Effector CD4-positive, alpha-beta T cell (primary cell): ENCODE measurements at places on chromosomes 11 and 22.
A peak's percentile ranks its signal among the peaks of the same experiment; 100 is the strongest.

- DNase-seq: no peak
Observed at GRCh38 chr11:111566324-111566723, 25.8 kb downstream of the LAYN start.

DNA sequence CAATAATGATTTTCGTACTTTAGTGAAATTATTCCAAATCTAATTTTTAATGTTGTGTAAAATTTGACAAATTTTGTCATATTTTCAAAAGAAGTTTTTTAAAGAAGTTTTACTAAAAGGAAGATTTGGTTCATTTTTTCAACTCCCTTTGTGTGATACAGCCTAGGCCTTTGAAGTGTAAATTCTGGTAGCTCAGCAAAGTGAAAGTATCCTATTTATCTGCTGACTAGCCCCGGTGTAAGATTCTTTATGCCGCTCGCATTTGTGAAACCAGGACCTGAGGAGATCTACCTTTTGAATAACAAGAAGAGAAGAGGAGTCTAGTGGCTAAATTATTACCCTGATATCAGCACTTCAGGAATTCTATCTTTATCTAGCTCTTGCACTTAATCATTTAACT, 177.4 kb downstream of the JRKL start:
- DNase-seq: no peak

DNA sequence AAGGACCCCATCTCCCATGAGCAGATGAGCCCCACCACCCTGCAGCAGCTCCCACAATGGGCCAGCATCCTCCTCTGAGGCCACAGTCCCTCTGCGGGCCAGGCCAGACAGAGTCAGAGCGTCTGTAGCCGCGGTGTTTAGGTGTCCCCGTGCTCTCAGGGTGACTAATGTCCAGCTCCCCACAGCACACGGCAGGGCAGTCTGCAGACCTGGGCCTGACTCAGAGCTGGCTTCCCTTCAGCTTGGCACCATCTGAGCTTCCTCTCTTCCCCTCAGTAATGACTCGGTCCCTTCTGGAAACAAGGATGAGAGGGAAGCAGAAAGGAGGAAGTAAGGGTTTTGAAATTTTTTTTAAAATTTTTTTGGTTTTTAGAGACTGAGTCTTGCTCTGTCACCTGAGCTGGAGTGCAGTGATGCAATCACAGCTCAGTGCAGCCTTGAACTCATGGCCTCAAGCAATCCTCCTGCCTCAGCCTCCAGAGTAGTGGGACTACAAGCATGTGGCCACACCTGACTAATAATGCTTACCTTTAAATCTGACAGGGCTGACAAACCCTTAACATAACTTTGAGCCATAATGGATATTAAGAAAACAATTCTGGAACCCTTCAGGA, 28.5 kb downstream of the LRRC74B start:
- no peak for DNase-seq

- no peak for DNase-seq
Observed at GRCh38 chr22:38861170-38861876, 10.7 kb downstream of the CBX6 start.

DNA sequence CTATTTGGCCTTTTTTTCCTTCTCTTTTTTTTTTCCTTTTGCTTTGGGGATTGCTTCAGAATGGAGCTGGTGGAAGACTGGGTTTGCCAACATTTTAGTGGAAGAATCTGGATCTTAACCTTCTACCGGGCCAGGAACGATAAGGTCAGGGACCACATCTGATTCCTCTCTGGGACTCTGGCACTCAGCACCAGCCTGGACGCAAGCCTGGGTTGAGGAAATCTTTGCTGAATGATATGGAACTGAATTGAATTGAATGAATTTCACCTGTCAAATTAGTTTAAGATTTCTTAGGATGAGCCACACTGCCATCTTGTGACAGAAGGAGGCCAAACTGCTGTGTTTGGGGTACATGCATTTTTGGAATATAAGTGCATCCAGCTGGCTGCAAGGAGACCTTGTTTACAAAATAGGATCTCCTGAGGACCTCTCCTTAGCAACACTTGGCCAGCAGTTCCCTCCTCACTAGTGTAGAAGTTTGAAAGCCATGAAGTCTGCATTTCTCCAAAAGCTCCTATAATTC, 30.4 kb downstream of the TPBGL start:
- DNase-seq: no peak

DNA sequence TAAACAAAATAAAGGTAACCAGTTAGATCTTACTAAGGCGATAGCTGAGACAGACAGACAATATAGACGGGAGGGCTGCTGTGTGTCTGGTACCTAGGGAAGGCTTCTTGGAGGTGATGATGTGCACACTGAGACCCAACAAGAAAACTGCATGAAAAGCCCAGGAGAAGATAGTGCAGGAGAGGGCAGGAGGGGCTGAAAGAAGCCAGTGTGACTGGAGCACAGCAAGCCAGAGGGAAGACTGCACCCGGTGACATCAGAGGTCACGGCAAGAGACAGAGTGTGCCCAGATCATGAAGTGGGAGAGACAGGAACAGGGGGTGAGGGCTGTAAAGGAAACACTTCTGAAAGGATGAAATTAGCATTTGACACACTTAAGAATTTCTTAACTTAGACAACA, 266.3 kb downstream of the BRD1 start:
- no peak for DNase-seq

- DNase-seq: no peak
Observed at GRCh38 chr22:49760630-49761571, 66.8 kb downstream of the BRD1 start.

GRCh38 chr11:2513441-2513840, 68.6 kb downstream of the KCNQ1 start:
- DNase-seq: no peak

- no peak for DNase-seq
Observed at GRCh38 chr11:3971756-3972404, 116.4 kb downstream of the STIM1 start.

DNA sequence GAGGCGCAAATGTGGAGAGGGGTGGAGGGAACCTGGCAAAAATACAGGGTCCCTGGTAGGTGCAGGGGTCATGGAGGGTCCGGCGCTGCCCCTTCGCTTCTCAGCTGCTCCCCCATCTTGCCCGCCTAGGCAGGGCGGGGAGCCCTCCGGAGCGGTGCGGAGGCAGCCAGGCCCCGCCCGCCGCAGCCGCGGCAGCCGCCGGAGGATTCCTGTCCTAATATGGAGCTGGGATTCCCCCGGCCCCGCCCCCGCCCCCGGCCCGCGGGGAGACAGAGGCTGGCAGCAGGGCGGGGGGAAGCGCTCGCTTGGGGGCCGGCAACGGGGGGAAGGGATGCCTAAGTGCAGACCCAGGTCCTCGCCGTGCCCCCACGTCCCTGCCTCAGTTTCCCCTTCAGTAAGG, 1.0 kb upstream of the NPAS4 start:
- DNase-seq: no peak

DNA sequence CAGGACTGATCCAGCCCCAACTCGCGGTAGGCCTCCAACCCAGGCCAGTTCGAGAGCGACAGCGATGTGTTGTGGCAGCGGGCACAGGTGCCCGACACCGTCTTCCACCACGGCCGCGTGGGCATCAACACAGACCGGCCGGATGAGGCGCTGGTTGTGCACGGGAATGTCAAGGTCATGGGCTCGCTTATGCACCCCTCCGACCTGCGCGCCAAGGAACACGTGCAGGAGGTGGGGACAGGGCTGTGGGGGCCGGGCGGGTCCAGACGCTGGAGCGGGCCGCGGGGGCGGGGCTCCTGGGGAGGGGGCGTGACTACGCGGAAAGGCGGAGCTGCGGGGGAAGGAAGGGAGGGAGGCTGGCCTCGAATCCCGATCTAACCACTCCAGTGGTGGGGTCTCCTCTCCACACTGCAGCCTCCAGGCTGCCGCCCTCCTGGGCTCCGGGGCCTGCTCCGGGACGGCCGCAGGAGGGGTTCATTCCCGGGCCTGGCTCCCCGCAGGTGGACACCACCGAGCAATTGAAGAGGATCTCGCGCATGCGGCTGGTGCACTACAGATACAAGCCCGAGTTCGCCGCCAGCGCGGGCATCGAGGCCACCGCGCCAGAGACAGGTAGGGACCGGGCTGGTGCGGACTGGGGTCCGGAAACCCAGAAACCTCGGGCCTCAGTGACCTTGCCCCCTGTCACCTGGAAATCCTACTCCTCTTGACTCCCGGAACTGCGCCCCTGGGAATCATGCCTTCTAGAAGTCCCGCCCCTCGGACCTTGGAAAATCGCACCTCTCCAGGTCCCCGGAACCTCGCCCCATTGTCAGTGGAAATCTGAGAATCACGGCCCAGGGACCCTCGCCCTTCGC, 14.9 kb downstream of the TMEM258 start:
- DNase-seq: peak; percentile 55

DNA sequence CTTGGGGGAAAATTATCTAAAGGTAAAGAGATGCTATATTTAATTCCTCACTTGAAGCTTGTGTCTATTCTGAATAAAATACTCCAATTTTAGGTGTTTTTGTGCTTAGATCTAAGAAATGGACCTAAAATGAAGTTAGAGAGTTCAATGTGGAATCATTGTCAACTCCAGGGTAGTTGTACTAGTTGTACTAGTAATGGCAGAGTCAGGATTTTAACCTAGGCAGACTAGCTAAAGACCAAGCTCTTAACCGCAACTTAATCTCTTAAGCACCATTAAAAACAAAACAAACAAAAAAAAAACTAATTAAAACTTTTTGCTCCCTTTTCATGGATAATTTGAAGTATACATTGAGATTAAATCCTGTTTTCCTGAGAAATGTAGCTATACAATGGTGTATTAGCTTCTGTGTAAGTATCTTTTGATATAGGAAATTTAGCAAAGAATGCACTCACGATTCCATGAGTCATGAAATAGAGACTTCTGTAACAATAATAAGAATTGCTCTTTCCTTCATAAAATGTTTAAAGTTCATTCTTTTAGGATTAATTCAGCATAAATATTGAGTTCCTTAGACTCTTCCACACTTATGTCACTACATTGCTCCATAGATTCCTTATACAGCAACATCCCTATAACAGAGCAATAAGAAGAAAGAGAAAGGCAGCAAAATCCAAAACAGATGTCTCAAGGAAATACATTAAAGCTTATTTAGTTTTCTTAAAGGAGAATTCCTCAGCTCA, 26.5 kb upstream of the SOX6 start:
- DNase-seq: no peak

GRCh38 chr22:24099071-24099470, 82.2 kb upstream of the SUSD2 start:
- no peak for DNase-seq

GRCh38 chr11:100691896-100692653, 5.0 kb downstream of the ARHGAP42 start:
- no peak for DNase-seq

DNA sequence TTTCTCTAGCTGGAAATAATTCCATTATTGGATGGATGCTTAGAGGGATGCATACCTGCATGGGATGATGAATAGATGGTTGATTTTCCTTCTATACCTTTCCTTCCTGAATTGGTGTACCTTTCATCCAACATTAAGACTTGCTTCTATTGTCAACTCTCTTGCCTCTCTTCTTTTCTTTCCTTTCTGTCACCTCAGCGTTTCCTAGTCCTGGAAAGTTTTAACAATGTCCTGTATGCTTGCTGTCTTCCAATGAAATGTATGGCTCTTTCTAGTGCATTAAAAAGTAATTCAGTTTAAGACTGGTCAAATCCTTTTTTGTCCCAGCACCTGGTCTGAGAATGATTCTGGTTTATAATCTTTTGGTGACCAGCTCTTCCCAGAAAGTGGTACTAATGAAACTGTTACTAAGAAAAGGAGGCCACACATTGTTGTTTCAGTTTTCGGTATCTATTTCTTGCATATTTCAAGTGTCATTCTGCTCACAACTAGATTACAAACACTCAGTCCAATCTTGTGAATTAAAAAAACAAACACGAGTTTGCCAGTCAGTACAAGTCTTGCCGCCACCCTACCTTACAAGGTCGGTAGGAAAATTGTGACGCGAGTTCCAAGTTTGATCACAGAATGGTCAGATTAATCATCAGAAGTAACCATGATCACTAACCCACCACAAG, 8.0 kb downstream of the POU2AF1 start:
- no peak for DNase-seq

DNA sequence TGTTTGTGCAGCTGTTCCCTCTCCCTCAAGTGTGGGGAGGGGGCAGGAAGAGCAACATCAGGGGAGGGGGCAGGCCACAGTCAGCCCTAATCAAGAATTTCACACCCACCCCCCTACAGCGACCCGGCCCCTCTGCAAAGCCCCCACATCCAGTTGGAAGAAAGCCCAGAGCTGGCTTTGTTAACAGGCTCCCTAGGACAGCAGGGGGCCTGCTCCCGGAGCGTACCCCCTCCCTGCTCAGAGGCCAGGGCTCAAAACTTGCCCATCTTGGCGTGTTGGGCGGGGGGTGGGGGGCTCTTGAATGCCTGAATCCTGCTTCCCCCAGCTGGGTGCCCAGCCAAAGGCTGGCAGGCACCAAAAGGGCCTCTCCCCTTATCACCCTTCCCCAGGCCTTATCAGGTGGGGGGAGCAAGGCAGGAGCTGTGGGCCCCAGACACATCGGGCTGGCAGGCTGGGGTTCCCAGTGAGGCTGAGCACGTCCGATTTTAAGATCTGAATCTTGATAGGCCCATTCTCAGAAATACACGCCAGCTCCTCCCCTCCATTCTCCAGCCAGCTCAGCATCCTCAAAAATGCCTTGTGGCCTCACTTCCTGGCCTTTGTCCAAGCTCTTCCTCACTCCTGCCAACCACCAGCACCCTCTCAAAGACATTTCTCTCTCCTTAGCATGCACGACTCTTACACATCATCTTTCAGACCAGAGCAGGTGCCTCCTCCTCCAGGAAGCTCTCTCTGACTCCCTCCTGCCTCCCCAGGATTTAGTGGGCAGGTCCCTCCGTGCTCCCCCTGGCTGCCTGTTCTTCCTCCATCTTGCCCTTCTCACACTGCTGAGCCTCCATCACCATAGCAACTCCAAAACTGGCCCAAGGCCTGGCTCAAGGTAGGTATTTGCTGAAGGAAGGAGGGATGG, 384.8 kb downstream of the MN1 start:
- no peak for DNase-seq

- DNase-seq: no peak
Observed at GRCh38 chr11:100735949-100736675, 49.0 kb downstream of the ARHGAP42 start.

DNA sequence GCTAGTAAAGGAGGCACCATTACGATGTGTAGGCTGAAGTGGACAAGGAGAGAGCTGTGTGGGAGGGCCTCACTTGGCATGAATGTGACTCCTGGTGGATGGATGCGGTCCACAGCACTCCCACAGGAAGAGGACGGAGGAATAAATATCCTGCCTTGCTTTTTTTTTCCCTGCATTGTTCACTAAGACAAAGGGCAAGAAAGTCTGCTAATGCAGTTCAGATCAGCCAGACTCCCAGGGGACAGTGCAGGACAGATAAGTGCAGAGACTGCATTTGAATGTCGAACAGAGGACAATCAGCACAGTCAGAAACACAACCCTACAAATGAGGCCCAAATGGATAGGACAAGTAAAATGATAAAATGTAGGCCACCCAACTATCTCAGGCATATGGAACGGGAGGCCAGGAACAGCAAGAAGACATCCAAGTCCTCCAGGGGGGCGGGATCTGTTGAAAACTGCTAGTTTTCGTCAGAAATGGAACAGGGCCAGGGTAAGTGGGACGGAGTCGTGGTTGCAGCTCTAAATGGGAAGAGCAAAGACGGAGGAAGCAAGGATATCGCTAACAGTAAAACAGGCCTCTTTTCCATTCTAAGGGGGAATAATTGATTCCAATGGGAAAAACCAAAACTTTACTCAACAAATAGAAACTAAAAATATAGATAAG, 25.2 kb upstream of the OR8B8 start:
- no peak for DNase-seq

GRCh38 chr11:7143908-7144307, 55.1 kb downstream of the RBMXL2 start:
- DNase-seq: no peak
